Occipital lobe (tissue), 3 donors: ENCODE measurements at places on chromosomes 3 and 15. TPM values are rescaled to one million over a fixed set of nuclear protein-coding genes. Genes with fewer than 3 reads are reported as not detected.

Gene LRRC31
- total RNA-seq: not detected

GRCh38 chr3:188003188-188004171 is 150.5 kb upstream of the LPP start:
- no peak for DNase-seq

DNA sequence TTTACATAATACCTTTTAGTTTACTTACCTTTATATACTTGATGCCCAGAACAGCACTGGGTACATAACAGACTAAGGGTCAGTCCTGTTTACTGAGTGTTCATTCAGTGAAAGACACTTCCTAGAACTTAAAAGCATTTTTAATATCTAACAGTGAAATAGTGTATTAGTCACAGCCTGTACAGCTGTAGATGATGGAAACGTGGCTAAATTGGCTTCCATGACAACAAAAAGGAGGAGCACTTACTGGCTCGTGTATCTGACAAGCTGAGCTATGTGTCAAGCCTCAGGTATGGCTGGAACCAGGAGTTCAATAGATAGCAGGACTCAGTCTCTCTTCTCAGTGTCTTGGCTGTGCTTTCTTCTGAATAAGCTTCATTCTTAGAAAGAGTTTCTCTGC is 40.2 kb downstream of the CMTM8 start:
- DNase-seq: no peak

Gene SLC12A1
- total RNA-seq: 0.16 TPM

- no peak for DNase-seq
Measured at GRCh38 chr3:147649475-147649874, 240.3 kb downstream of the ZIC1 start.

GRCh38 chr3:122661633-122662032 is 19.0 kb upstream of the PARP14 start:
- no peak for DNase-seq
